ENCODE measurements at places on chromosomes 4 and X.
A peak's percentile ranks its signal among the peaks of the same experiment; 100 is the strongest.

DNA sequence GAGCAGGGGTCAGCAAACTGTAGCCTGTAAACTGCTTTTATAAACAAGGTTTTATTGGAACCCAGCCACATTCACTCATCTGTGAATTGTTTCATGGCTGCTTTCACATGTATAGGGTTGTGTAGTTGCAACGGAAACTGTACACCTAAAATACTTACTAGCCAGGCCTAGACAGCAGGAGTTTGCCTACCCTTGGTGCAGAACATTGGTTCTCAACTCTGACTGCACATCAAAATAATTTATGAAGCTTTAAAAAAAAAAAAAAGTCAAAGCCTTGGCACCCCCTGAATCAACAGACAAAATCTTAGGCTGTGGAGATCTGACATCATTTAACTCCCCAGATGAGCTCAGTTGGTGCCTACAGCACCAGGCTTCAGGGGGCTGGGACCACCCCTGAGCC is 27.8 kb downstream of the ADGRA3 start:
- DNase-seq: no peak

DNA sequence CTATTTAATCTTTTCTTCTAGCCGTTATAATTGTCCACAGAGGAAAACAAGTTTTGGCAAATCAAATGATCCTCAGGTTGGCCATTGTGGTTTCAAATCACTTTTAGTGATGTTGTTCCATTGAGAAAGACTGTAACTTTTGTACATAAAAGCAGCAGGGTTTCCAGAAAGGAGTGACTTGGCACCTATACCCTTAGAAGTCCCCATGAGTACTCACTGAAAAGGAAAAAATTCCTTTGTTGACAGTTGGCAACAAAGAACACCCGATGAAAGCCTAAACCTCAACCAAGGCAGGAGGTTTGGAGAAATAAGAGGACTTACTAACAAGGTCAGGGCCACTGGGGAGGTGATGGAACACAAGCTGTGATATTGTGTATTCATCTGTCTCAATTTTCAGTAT is 474.4 kb downstream of the RAPGEF2 start:
- no peak for DNase-seq

GRCh38 chr4:120415896-120416295 is 349.2 kb upstream of the MAD2L1 start:
- DNase-seq: no peak

DNA sequence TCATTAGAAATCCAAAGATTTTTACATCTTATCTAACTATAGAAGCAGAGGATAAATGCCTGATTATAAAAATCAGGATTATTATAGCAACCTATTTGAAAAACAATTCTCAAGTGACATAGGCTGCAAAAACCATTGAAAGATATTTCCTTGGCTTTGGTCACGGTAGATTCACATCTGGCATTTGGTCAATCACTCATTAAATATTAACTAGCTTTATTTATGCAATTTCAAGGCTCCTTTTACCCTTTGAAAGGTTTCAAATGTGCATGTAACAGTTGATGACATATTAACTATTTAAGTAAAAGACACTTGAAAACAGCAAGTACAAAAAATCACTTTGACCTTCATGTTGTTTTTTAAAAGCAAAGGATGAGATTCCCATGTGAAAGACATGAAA is 98.1 kb downstream of the MMRN1 start:
- DNase-seq: no peak

- no peak for DNase-seq
Observed at GRCh38 chr4:148442832-148443511, 758 bp upstream of the NR3C2 start.

GRCh38 chr4:37802068-37802666 is 24.3 kb upstream of the PGM2 start:
- DNase-seq: peak; percentile 23

- DNase-seq: no peak
Observed at GRCh38 chrX:44568196-44568595, 25.5 kb upstream of the FUNDC1 start.

- no peak for DNase-seq
Observed at GRCh38 chr4:70815370-70815769, 24.3 kb downstream of the GRSF1 start.

- no peak for DNase-seq
Observed at GRCh38 chr4:107897823-107898222, 33.5 kb upstream of the CYP2U1 start.

DNA sequence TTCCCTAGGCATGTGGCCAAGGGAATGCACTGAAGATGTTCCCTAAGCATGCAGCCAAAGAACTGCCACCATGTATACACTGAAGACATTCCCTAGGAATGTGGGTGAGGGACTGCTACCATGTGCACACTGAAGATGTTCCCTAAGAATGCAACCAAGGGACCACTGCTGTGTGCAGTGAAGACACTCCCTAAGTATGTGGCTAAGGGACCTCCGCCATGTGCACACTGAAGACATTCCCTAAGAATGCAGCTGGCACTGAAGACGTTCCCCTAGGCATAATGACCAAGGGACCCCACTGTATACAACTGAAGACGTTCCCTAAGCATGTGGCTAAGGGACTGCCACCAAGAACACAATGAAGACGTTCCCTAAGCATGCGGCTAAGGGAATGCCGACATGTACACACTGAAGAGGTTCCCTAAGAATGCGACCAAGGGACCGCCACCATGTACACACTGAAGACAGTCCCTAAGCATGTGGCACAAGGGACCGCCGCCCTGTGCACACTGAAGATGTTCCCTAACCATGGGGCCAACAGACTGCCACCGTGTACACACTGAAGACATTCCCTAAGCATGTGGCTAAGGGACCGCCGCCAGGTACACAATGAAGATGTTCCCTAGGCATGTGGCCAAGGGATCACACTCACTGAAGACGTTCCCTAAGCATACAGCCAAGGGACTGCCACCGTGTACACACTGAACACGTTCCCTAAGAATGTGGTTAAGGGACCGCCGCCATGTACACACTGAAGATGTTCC is 25.6 kb downstream of the DHRSX start:
- DNase-seq: no peak

GRCh38 chrX:66163849-66164411 is at the start of gene HEPH:
TSS of gene HEPH (plus strand) at chrX:66164247. CDS start at chrX:66170571, 6,324 bp downstream.
- DNase-seq: no peak

- DNase-seq: no peak
Observed at GRCh38 chrX:35076061-35076460, 133.5 kb downstream of the FAM47B start.

- no peak for DNase-seq
Observed at GRCh38 chr4:151953795-151954372, 193.1 kb upstream of the GATB start.

DNA sequence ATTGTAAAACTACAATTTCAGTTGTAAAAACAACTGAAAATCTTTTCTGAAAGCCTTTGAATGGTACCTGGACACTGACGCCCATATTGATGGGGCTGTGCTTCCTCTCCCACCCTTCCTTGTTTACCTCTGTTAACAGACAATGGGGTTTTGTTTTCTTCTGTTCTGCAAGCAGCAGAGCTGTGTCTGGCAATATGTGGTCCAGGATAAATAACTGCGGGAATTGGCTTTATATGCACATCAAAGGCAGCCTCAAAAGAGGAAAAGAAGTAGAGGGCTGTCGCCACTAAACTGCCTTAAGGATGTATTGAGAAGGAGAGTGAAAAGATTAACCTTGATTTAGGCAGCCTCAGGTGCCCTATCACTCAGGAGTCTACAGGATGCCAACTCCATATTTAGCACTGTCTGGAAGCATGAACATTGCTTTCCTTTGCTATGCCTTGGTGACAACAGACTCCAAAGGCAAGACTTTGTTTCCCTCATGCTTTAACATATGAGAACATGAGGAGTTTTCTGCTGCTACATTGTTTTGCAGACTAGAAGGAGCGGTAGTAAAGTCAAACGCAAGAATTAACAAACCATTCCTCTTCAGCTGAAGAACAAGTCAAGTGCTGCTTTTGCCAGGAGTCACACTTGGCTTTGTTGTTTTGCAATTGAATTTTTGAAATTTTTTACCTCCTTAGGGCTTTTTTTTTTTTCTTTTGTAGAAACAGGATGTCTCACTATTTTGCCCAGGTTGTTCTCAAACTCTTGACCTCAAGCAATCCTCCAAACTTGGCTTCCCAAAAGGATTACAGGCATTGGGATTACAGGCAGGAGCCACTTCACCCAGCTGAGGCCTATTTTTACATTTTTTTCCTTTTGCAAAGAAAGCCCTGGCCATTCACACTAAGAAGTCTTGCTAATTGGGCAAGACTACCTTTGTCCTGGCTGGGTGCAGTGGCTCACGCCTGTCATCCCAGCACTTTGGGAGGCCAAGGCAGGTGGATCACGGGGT is 3.0 kb downstream of the IL21 start:
- DNase-seq: no peak

DNA sequence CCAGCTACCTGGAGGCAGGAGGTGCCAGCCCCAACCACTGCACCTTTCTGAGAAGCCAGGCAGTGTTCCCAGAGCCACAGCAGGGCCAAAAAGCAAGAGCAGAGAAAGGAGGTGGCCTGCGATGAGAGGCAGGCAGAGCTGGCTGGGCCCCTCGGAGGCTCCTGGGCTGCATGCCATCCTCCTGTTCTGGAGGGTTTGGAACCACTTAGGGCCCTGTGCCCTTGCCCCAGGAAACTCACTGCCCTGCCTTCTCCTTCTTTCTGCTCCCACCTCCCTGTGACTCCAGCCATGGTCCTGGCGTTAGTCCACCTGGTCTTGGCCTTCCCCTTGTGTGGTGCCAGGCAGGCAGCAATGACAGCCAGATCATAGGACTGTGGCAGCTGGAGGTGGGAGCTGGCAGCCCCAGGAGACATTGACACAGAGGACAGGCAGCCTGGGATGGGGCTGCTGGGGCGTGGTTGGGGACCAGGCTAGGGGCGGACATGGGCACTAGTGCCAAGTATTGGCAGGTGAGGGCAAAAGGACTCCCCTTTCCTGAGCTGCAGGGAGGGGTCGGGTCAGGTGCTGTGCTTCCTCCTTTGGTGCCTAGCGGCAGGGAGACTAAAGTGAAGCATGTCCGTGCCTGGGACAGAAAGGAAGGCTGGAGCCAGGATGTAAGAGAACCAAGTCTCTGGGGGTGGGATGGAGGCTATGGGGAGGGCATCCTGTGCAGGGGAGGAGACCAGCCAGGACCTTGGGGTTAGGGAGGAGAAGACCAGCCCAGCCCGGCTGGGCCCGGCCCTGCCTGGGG is 1.4 kb downstream of the APLN start:
- no peak for DNase-seq

DNA sequence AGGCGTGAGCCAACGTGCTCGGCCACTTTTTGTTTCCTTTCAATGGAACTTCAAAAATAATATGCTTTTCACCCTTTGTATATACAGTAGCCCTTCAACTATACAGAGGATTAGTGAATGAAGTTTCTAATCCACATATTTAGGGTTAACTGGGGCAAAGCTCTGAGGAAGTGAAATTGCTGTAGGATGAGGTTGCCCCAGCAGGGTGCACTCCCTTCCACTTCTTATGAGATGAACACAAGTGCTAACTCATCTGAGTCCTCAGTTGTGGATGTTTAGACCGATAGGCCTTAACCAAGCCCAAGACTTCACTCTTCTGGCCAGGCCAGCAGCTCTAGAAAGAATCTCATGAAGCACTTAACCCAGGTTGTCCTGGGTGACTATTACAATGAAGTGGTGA is 29.1 kb upstream of the CT55 start:
- DNase-seq: no peak

- no peak for DNase-seq
Observed at GRCh38 chrX:12843668-12844279, 23.1 kb upstream of the TLR7 start.

DNA sequence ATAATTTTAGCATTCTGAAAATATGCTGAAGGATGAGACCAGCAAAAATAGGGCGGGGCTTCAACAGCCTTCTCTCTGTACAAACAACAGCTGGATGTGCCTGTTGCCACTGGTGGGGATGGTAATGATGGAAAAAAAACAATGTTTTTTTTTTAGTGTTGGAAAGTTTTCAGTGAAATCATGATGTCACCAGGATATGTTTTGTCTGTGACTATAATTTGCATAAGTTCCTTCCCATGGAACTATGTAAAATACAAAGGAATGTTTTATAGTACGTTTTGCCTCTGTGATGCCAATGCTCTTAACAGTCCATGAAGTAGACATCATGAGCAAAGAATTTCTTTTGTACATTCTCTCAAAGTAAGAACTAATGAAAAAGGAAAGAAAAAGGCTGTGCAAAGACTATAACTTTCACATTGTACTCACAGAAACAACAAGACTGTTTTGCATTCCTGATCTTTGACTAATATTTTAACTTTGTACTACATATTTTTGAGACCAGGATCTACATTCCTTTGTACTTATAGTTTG is 589.7 kb downstream of the SPRY1 start:
- no peak for DNase-seq

DNA sequence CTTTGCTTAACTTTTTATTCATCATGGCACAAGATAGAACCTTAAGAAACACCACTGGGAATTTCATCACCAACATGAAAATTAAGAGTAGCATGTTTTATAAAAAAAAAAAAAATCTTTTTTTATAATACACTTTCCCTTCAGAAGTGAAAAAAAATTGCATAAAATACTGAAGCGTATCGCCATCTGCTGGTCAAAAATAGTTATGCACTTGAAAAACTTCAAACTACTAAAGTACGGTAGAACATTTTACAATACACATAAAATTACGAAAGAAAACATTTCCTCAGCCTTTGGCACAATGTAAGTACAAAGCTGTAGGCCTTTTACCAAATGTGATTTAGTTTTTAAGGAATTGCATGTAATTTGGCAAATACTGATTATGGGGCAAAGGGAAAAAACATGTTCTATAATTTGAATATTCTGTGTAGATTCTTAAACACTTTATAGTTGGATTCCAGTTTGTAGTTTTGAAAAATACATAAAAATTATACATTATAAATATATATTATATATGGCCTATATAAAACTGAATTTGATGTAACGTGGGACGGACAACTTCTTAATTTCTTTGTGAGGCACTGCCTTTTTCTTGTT is 26.5 kb downstream of the HCCS start:
- peak; percentile 7 for DNase-seq

GRCh38 chr4:110155654-110156053 is 42.8 kb downstream of the ELOVL6 start:
- no peak for DNase-seq

GRCh38 chr4:103091601-103092223 is 7.9 kb downstream of the BDH2 start:
- DNase-seq: no peak

- DNase-seq: no peak
Observed at GRCh38 chr4:109462297-109462696, 28.7 kb downstream of the SEC24B start.

DNA sequence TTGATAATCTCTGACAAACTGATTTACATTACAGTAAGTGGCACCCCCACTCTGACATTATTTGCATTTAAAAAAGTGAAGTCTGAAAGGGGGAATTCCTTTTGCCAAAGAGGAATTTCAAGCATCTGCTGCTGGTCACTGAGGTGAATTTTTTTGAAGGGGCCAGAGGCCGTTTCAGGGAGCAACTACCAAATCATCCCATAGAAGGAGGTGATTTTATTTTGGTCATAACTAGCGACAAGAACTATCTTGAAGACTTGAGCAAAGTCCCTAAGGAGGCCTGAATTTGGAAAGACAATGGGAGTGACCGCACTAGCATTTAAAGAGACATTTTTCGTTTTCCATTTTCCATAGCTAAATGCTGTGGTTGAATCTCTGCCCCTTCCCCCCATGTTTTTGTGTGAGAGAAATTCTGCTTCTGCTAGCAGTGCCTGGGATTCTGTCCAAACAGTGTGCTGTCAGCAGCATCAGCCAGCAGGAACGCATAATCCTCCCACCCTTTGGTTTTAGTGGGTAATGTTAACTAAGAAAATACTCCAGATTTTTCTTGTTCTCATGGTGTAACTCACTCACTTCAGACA is 110.1 kb upstream of the MED14 start:
- DNase-seq: no peak
